ENCODE measurements at places on chromosomes 3 and 15. TPM values are rescaled to one million over a fixed set of nuclear protein-coding genes. Genes with fewer than 3 reads are reported as not detected.

DNA sequence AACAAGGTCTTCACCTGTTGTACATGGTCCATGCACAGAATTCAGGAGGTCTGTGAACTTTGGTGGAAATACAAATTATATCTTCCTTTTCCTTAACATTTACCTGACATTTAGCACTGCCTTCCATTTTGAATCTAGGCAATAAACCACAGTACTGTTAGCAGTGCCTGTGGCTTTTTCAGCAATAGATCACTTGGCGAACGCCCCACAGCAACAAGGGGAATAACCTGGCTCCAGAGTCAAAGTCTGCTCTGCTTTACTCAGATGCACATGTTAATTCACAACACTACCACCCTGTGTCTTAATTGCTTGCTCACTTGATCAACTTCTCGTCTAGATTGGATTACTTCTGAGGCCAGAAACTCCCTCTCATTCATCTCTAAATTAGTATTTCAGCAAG is 414.6 kb upstream of the PROK2 start:
- DNase-seq = no peak

DNA sequence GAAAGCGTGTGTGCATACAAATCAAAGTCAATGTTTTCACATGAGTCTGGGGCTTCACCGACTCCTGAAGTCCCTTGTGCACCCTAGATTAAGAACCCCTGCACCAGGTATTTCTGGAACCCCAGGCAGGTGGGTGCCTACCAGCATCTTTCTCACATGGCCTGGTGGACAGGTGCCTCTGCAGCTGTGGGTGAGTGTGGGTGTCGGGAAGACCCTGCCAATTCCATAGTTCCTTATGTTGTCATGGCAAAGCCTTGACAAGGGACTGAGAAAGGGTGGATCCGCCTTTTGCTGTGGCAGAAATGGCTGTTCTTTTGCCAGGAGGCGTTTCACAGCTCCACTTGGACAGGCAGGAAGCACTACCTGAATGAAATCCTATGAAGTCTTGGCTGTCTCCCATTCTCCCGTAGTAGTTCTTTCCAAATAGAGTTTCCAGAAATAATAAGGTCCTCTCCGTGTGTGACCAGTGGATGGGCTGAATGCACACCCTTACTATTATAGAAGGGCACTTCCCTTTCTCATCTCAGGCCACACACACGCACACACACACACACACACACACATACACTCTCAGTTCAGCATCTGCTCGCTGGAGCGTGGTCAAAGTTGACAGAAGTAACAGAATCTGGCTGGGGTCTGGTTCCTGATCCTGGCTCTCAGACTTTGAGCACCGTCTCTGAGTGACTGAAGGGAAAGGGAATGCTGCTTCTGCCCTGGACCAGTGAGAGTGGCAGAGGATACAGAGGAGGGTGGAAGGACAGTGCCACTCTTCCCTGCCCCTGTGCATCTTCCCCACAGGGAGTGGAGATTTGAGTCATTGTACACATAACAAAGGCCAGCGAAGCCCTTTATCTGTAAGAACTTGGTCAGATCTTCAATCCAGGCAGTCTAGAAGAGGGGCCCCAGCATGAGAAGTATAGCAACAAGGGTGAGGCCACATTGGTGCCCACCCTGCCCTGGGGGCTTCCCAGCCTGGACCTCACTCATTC is 38.7 kb downstream of the PDIA5 start:
- no peak for DNase-seq

DNA sequence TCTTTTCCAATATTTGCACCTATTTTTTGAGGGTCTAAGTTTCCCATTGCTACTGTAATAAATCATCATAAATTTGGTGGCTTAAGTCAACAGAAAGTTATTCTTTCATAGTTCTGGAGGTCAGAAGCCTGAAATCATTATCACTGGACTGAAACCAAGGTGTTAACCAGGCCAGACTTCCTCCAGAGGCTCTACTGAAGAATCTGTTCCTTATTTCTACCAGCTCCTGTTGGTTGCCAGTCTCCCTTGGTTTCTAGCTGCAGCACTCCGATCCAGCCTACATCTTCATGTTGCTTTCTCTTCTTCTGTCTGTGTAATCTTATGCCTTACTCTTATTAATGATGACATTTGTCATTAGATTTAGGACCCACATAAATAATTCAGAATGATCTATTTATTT is 22.0 kb upstream of the ARPP21 start:
- DNase-seq = no peak

DNA sequence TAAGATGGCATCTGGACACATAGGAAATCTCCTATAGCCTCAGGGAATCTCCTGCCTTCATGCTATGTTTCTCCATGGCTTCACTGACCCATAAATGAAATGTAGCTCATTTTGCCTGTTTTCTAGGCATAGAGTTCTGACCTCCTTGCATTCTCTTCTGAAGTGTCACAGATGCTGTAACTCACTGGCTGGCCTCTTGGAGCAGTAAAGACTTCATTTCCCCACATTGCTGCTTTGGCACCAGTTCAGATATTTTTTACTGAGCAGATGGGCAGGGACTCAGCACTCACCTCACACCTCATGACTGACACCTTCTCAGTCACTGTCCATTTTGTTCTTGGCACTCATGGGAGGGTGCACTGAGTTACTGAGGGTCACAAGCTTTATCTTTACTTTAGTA is 286.7 kb upstream of the TGFBR2 start:
- DNase-seq = no peak

DNA sequence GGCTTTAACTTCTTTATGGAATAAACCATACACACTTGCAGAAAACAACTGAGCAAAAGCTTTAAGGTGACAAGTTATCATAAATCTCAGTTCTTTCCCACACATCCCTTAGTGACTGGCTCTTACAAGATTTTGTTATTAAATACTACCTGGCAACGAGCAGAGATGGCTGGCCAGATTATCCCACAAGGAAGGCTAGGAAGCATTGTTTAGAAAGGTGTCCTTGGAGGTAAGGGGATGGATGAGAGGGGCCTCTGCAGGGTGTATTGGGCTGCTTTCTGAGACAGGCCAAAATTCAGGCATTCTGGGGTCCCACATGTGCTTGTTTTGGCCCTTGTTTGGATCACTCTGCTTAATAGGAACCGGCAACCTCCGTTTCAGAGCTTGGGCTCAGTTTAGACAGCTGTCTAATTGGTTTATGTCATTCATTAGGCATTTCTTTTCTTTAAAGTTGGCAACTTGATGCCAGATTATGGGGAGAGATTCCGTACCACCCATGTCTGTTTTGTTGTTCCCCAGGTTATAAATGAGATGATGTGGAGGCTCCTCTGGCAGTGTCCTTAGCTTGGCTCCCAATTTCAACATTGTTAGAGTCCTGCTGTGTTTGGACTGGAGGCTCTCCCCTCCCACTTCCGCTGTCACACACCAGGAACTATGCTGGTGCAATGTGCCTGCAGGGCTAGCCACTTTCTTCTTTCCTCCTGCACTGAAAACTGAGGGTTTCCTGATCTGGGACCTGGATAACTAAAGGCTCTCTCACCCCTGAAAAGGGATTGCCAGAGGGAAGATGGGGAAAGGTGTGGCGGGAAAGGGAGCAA is 121.1 kb downstream of the TPRG1 start:
- no peak for DNase-seq

DNA sequence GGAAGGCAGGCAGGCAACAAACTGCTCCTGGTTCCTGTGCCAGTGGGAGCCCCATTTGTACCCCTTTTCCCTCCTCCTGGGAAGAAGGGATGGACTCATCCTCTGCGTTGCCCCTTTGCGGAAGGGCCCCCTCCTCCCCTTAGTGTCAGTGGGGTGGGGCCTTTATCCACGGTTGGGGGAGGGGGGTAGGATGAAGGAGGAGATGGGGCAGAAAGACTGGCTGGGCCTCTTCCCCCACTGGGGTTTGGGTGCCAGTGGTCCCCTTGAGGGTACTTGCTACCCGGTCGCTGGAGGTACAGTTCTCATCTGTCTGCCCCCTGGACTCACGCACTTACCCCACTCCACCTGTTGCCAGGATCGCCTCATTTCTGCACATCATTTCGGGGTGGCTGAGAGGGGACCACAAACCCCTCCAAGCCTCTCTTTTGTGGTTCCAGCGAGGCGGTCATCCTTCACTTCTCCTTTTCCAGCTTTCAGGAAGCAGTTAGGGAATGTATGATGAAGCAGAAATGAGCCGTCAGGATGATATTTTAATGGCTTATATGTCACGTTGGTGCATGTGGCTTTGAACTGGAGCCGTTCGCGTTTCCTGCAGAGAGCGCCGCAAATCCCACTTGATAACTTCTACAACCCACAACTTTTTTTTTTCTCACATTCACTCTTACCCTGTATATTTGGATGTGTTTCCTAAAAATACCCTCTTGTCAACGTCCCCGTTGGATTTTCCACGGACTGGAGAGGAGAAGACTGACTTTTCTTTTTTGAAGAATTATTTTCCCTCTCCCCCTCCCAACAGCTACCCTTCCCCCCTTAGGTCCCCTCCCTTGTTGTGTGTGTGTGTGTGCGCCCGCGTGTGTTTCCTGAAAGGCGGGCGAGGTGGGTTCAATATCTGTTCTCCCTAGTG is at the start of gene ZIC4:
TSS of gene ZIC4 (minus strand) at position 516 of the 904 bp plus-strand sequence. CDS start 3,746 bp downstream, outside the sequence.
- no peak for DNase-seq

GRCh38 chr15:40756938-40757337 is 1.9 kb upstream of the RMDN3 start:
- DNase-seq = no peak

GRCh38 chr15:75673426-75674235 is 25.9 kb downstream of the SNX33 start:
- DNase-seq = no peak

GRCh38 chr3:105827959-105828358 is 40.9 kb downstream of the CBLB start:
- DNase-seq = no peak

Gene CCR8
- not detected for total RNA-seq

Gene GJD2
- not detected for total RNA-seq

Gene LRRIQ4
- not detected for total RNA-seq

Gene GRAMD2A
- not detected for total RNA-seq

All from glomerular endothelial cell (primary cell).